ENCODE measurements at places on chromosomes 7 and 10. TPM values are rescaled to one million over a fixed set of nuclear protein-coding genes. Genes with fewer than 3 reads are reported as not detected.

CREB3L2 gene
- total RNA-seq: 38.6 TPM

BLNK gene
- total RNA-seq: not detected

NKX1-2 gene
- not detected for total RNA-seq

SND1 gene
- 302 TPM for total RNA-seq

PTCD1 gene
- total RNA-seq: 6.6 TPM

BRAT1 gene
- total RNA-seq: 24.1 TPM

ABCA13 gene
- 0.09 TPM for total RNA-seq

VWDE gene
- total RNA-seq: 0.30 TPM

Data from smooth muscle cell of the umbilical artery (primary cell).